ENCODE measurements at places on chromosomes 1 and 21.

DNA sequence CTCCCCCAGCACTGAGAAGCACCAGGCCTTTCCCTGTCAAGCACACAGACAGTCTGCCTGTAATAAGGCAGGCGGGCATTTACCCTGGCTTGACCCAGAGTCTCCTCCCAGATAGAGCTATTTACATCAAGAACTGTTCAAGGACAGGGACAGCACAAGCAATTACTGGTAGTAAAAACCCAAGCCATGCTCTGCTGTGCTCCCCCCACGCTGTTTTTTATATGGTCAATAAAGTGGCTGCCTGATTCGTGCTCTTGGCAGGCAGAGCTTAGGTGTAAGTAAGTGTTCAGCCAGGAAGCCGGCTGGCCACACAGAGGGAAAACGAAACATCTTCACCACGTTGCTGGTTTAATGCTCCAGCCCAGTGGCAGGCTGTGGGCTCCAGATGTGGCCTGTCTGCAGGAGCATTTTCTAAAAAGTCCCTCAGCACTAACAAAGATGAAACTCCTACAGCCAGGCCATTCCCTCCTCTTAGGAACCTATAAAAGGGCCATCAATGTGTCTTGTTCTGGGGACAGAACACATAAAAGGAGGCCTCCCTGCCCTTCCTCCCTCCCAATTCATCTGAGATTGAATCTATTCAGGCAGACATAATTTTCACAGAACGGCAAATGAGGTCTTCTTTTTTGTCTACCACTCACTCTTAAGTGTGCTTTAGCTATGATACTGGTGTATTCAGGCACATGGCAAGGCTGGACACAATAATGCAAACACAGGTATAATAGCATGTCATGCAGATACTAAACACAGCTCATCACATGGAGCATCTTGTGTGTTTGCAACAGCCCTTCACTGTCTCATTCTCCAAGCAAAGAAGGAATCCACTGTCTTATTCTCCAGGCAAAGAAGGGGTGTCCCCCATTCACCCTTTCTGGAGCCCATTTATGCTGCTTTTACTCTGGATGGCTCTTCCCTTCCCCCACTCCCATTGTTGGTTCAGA is 378.9 kb downstream of the HHAT start:
- DNase-seq, result no peak

DNA sequence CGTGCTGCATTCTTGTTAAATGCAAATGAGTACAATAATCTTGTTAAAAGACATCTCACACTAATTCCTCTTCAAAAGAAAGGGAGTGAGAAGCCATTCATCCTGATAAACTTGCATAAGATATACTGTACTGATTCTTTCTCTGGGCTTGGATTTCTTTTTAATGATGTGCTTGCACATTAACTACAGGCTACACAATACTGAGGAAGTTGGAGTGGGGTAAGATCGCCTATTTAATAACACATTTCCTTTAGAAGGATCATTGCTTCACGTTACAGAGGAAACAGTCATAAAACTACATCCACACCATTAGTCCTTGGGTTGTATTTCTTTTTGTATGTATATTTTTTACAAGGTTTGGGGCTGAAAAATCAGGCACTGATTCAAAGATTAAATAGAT is 36.6 kb downstream of the NRIP1 start:
- DNase-seq, result no peak

DNA sequence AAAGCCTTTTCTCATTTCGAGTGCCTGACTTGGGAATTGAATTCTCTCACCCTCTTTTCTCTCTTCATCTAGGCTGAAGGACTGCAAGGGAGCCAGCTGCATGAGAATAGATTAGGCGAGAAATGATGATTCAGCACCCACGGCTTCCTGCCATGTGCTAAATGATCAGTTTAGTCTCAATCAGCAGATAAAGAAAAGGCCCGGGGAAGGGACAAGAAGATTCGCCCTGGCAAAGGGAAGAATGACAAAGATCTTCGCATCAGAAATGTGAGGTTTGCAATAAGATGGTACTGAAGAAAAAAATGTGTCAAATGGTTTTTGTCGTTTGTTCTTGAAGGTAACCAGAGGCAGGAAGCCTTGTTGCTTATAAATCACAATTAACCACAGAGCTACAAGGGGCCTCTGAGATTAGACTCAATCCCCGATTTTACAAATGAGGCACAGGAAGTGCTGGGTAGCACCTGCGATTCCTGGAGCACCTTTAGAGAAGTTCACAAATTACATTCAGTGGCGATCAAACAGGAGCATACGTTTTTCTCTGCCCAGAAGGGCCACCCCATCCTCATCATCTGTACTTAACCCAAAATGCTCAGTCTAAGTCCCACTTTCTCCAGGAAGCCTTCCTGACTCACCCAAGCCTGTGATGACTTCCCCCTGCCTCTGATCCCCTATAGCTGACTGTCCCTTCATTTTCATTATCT is 183.4 kb downstream of the ZNF281 start:
- peak; percentile 90 for DNase-seq

GRCh38 chr1:228062085-228062791 is 20.3 kb upstream of the ARF1 start:
- DNase-seq, result no peak

DNA sequence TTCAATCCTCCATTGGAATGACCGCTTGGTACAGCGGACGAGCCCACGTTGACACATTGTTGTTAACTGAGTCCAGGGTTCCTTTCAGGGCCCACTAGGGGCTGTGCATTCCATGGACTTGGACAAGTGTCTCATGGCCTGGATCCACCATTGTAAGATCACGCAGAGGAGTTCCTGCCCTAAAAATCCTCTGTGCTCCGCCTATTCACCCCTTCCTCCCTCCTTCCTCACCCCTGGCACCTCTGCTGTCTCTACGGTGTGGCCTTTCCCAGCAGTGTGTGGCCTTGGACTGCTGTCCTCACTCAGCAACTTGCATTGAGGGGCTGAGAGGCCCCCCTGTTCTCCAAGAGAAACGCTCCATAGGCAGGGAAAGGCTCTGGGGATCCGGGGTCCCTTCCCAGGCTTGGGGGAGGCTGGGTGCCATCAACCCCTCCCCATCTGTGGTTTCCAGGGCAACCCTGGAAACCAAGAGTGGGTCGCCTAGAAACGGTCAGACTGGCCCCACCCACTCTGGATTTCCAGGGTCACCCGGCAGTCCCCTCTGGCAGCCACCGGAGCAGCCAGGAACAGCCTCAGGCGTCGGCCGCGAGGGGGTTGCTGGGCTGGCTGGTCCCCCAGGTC is 50.9 kb downstream of the MEGF6 start:
- DNase-seq, result no peak

- DNase-seq, result no peak
Measured at GRCh38 chr1:16396591-16396990, 29.5 kb downstream of the SZRD1 start.

DNA sequence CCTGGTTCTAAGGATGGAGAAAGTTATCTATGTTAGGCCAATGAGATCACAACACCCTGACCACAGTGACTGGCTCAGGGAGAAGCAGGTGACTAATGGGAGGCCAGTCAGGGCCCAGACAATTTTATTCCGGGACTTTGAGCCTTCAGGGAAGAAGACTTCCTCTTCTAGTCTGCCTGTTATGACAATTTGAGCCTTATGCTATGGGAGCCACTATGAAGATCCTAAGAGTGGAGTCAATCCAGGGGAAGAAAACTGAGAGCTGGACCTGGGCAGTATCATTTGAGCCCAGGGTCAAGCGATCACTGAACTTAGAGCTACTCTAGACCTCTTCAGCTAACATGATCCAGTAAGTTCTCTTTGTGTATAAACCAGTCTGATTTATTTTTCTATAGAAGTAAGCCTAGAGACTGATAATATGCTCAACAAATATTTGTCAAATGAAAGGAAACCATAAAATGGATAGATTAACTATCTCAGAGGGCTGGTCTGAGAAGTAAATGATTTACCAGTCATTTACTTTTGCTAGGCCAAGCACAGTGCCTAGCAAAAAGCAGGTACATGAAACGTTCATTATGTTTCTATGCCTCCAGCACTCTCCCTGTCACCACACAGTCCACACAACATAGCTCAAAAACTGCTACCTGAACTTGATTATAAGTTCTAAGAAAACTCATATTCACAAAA is 4.2 kb upstream of the C1orf141 start:
- DNase-seq, result no peak

GRCh38 chr1:213934649-213935048 is 53.1 kb upstream of the PROX1 start:
- DNase-seq, result no peak
